Glutamatergic neuron (in vitro differentiated cells): ENCODE measurements at places on chromosomes 6 and 20. TPM values are rescaled to one million over a fixed set of nuclear protein-coding genes. Genes with fewer than 3 reads are reported as not detected.

LY6G6D gene
- total RNA-seq: not detected

POPDC3 gene
- total RNA-seq: 10.9 TPM

HDGFL1 gene
- not detected for total RNA-seq

SERPINB6 gene
- 14.0 TPM for total RNA-seq

GRCh38 chr20:25586877-25587276 is 1.5 kb upstream of the NINL start:
- no peak for DNase-seq

- no peak for DNase-seq
These were observed 817 bp upstream of the TAP2 start for GRCh38 chr6:32839356-32839755.

GRCh38 chr6:135906972-135907465 is 55.5 kb downstream of the PDE7B start:
- DNase-seq: no peak

DNA sequence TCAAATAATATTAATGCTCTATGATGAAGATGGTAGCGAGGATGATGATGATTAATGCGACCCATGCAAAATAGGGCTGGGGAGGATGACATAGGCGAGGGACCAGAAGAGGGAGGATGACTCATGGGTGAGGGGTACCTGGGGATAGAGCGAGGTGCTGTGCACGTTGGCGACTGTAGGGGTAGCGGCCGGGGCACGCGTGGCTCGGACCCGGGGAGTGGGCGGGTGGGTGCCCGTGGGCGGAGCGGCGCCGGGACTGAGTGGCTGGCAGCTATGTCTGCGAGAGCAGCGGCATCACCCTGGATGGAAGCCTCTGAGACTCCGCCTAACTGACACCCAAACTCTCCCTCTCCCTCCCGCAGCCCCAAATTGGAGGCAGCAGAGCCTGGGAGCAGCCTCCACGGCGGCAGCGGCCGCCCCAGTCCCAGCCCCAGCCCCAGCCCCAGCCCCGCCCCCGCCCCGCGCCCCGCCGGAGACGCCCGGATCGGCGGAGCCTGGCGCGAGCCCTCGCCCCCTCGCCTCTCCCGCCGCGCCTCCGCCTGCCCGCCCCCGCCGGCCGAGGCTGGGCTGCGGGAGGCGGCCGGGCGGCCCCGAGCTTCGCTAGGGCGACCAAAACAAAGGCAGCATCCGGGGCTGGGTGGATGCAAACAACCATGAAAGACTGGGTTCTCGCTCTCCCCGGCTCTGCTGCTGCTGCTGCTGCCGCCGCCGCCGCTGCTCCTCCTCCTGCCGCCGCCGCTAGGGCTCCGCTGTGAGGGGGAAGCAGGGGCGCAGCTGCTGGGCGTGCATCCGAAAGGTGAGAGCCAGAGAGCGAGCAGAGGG is at the start of gene RIMS1:
RIMS1 (plus strand) TSS at position 367 of the 822 bp plus-strand sequence. CDS start 474 bp downstream, outside the sequence.
- DNase-seq: peak; percentile 87

GRCh38 chr20:48189181-48189580 is 403.9 kb upstream of the SULF2 start:
- DNase-seq: no peak

GRCh38 chr6:44022671-44023352 is 104.4 kb downstream of the MRPL14 start:
- no peak for DNase-seq

DNA sequence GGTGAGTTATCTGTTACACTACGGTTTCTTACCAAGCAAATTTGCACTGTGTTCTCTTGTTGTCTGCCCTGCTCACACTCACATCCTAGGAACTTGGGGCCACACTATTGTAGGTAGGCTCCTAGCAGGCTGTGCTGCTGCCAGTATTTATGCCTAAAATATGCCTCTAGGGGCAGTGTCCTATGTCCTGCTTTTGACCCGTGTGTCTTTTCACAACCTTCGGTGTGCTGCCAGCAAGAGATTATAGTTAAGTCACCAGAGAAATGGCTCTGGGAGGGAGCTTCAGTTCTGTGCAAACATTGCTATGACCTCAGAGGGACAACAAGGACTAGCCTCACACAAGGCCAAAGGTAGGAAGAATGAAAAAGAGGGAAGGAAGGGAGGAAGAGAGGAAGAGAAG is 8.9 kb upstream of the TAAR5 start:
- no peak for DNase-seq

- no peak for DNase-seq
These were observed 97.5 kb downstream of the CDH26 start for GRCh38 chr20:60055740-60056139.

DNA sequence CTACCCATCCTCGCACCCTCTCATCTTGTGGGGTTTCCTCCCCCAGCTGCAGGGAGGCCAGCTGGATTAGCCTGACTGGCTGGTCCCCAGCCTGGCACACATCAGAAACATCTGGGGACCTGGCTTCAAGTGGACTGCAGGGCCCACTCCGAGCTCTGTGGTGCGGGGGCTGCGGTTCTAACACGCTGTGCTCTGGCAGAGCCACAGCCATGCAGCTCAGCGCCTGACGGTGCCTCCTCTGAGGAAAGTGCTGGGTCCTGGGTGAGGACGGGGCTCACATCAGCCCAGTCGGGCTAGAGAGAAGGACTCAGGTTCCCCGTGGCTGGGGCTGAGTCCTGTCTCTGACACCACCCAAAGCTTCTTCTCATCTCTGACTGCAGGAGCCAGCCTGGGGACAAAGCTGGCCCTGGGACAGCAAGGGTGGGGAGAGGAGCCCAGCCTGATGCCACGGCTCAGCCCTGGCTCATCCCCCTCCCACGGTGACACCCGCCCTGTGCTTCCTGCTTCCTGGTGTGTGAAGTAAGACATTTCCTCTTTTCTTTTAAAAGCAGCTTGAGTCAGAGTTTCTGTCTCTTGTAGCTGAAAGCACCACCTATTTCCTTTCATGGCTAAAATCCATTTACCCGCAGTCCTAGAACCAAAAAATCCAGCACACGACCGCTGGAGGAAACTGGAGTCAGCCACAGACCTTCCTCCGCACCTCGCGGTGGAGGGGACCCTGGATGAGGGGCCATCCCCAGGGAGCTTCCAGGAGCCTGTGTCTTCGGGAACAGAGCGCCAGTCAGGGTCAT is 127.4 kb upstream of the AFDN start:
- DNase-seq: no peak

GRCh38 chr6:40958738-40959137 is 80.3 kb downstream of the UNC5CL start:
- no peak for DNase-seq

GRCh38 chr20:39108746-39109145 is 146.6 kb downstream of the DHX35 start:
- DNase-seq: no peak
